Stimulated activated effector memory CD8-positive, alpha-beta T cell treated with anti-CD3 and anti-CD28 coated beads, Interleukin-12 subunit alpha, Interleukin-12 subunit beta, amount 100 ng/mL, for 72 hours (primary cell): ENCODE measurements at places on chromosomes 1 and 21.

- DNase-seq, result no peak
Measured at GRCh38 chr1:59672851-59673572, 141.7 kb upstream of the HOOK1 start.

- DNase-seq, result no peak
Measured at GRCh38 chr1:157781048-157781447, 4.1 kb upstream of the FCRL2 start.

GRCh38 chr1:226741009-226741408 lies 1.9 kb upstream of the ITPKB start:
- no peak for DNase-seq

DNA sequence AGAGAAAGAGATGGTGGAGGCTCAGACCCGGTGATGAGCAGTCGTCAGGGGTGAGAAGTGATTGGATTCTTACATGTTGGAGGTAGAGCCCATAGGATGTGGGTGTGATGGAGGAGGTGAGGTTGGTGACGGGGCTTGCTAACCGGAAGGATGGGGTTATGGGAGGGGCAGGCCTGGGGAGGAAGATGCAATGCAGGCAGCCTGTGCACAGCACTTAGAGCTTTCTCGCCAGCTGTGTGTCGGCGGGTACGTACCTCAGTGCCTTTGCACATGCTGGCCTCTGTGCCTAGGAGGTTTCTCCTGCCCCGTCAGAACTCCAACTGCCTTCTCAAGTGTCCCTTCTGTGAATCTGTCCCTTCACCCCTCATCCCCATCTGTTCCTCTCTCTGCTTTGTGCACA lies 2.9 kb upstream of the BSND start:
- DNase-seq, result no peak

GRCh38 chr1:172779491-172779890 lies 120.6 kb downstream of the FASLG start:
- no peak for DNase-seq

DNA sequence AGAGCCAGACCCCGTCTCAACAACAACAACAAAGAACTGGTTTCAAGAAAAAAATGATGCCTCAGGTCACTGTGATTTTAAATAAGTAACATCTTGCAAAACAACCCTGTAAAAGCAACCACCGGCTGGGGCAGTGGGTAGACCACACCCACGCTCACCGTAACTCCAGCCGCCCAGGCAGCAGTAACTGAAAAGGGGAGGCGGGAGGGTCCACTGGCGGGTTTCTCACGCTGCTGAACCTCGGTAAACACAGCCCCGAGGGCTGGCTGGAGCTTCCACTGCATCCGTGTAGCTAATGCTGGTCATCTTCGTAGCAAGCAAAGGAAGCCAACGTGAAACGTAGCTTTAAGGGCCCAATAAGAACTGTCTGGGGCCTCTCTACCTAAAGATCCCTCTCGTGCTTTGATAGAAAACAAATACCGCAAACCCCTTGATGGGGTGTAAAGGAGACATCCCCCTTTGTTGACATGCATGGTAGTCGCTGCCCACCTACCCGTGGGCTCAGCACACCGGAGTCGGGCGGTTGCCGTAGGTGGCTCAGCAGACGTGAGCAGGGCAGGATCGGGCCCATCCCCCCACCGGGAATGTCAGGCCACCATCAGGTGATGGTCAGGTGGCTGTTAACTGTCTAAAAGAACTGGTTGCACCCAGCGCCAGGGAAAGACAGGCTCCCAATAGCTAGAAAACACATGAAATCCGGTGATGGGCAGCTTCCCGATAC lies 4.2 kb downstream of the C1orf159 start:
- no peak for DNase-seq

- no peak for DNase-seq
Measured at GRCh38 chr21:17428484-17428869, 84.4 kb upstream of the CXADR start.

GRCh38 chr1:214310777-214311690 lies 30.1 kb downstream of the SMYD2 start:
- DNase-seq, result no peak

DNA sequence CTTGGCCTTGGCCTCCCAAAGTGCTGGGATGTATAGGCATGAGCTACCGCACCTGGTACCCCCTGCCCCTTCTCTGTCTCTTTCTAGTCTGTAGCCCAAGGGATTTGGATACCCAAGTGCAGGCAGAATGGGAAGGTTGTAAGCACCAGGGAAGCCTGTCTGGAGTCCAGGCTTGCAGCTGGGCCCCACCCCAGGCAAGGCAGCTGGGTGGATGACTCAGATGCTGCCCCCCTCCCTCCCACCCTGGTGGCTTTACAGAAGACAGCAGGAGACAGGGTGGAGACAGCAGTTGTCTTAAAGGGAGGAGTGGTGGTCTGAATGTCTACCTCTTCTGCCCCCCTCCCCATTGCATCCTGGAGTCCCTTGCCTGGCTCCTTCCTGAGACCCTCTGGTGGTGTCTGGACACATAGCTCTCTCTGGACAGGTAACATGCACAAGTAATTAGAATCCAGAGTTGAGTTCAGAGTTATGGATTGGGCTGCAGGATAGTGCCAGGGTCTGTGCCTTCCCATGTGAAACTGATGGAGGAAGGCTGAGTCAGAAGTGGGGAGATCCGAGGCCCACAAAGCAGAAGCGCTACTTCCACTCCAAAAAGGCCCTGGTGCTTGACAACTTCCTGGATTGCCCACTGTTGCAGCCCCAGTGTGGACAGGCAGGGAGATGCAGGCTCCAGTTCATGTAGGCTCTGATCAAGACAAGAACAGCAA lies 5.1 kb downstream of the LMNA start:
- DNase-seq, result no peak

GRCh38 chr1:219757890-219758289 lies 145.0 kb upstream of the ZC3H11B start:
- DNase-seq, result no peak

GRCh38 chr21:23968008-23968407 lies 1639.3 kb downstream of the MRPL39 start:
- DNase-seq, result no peak

DNA sequence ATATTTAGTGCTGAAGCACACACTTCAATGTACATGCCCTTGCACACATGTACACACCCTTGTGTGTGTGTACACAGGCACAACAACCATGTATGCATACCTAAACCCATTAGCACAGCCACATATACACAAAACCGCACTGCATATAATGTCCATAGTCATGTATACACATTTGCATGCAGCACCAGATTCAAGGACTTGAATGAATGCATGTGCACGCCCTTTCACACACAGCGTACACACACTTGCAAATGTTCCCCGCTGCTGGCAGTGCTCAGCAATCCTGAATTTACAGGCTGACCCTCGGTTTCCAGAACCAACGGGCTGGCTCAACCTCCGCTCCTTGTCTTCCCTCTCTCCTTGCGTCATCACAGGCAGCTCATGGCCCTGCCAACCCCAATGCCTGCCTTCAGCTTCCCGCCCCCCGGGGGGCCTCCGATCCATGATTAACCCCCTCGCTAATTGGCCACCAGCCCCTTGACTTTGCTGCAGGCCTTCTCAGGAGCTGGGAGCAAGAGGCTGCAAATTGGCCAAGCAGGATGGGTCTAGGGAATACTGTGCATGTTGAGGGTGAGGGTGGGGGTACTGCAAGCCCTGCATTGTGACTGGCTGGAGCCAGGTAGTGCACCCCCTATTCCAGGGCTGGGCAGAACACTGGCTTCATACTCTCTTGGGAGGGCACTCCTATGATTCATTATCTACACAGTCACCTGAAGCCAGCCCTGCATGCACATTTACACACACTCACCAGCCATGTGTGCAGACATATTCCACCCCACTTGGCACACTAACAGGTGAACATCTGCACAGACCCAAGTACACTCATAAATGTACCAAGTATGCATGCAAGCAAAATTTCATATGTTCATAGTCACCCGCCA lies 7.9 kb downstream of the GPR3 start:
- no peak for DNase-seq

DNA sequence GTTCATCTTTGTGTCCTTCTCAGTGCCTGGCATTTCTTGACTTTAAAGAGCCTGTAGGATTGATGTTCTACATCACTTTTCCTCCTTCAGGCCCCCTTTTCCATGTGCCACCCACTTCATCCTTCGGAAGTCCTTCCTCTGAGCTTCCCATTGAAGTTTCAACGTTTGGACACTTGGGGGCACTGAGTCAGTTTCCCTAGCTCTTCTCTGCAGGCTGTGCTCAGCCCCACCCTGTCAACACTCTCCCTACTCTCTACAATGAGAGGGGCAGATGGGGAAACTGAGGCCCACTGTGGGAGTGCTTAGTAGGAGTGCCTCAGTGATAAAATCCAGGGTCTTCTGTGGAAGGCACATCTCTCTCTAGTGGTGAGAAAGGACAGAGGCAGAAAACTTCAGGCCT lies 11.9 kb downstream of the KCNJ10 start:
- DNase-seq, result no peak

DNA sequence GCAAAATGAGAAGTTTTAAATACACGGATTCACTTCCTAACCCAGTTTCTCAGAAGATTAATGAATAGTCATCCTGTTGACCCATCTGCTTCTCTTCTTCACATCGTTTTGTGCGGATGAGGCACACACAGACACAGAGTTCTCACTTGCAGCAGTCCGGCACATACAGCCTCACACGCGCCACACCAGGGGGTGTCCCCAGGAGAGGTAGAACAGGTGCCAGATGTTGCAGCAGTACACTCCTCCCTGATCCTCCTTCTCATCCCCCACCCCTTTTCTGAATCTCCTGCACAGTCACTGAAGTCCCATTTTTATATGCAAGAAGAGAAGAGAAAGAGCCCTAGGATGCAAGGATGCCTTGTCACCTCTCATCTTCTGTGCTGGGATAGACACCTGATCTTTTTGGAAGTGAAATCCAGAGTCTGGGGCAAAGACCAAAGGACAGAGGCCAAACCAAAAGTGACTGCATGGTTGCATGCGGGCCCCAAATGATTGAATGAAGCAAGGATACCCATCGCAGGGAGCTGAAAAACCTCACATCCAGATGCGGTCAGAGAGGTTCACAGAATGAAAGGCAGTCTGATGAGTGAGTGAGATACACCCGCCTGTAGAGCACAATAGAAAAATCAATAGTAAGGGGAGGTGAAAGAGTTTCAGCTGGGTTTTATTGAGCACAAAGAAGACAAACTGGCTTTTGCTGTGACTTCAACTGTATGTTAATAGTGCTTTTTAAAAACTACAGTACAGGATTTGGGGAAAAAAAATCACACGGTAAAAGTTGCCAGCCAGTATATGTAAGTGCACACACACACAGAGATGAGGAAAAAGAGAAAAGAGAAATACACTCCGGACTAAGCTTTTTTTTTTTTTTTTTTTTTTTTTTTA lies 28.9 kb downstream of the PBX1 start:
- no peak for DNase-seq

- no peak for DNase-seq
Measured at GRCh38 chr1:116006486-116006964, 30.2 kb downstream of the SLC22A15 start.

DNA sequence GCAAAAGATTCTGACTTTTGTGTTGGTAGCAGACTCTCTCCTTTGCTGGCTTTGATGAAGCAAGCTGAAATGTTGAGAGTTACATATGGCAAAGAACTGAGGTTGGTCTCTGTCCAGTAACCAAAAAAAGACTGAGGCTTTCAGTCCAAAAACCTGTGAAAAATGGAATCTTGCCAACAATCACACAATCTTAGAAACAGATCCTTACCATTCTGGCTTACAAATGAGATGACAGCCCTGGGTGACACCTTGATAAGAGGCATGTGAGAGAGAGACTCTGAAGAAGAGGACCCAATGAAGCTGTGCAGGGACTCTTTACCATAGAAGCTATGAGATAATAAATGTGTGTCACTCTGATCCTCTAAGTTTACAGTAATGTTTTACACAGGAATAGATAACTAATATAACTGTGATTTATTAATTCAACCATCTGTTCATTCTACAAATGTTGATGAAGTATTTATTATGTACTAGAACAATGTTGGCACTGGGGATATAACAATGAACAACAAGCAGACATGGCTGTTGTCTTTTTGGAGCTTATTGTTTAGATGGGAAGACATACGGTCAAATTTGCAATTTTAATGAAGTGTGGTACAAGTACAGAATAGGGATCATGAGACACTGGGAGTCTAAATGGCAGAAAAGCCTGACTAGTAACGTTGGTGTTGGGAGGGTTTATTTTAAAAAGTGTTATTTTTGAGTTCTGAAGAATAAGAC lies 251.0 kb downstream of the OLFM3 start:
- no peak for DNase-seq

- DNase-seq, result no peak
Measured at GRCh38 chr1:179126338-179127060, 44.6 kb downstream of the TOR3A start.

GRCh38 chr1:224149709-224150108 lies 33.3 kb upstream of the DEGS1 start:
- no peak for DNase-seq

GRCh38 chr1:226939438-226940028 lies 561 bp upstream of the COQ8A start:
- no peak for DNase-seq

DNA sequence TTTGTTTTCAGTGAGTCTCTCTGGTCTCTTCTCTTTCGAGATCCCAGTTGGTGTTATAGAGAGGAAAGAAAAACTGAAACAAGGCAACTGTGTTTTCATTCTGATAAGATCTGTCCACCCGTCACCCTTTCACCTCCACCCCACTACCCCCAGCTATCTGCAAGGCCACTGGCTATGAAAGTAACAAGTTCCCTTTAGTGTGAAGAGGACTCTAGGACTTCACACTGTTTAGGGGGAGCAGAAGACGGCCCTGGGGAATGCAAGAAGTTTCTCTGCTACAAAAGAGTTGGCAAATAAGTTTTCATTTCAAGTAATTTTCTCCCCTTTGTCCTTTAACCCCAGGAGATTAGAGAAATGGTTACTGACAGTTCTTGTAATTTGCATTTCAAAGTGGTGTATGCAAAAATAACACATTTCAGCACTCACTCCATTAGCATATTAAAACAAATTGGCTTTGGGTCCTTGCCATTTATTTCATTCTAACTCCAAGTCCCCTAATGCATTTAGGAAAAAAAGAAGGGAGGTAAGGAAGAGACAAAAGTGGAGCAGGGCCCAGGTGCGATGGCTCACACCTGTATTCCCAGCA lies 79.6 kb upstream of the PPM1J start:
- no peak for DNase-seq

DNA sequence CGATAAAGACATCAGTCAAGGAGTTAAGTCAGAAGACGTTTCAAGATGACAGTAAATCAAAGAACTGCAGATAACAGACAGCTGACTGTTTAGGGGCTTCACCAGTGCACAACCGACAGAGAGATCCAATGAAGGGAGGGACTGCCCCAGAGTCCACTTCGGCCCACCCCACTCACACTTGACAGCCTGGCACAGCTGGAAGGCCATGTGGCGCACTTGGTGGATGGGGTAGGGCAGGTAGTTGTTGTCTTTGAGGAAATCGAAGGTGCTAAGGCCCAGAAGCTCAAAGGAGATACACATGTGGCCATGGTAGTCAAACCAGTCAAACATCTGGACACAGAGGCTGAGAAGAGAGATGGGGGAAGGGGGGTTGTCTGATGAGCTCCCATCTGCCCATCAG lies 4.4 kb upstream of the SCAMP3 start:
- no peak for DNase-seq

- no peak for DNase-seq
Measured at GRCh38 chr21:38834725-38835124, 29.0 kb downstream of the ETS2 start.

GRCh38 chr1:226666692-226667091 lies 72.4 kb downstream of the ITPKB start:
- DNase-seq, result no peak
